ENCODE measurements at places on chromosomes 5 and 9.
A peak's percentile ranks its signal among the peaks of the same experiment; 100 is the strongest.

DNA sequence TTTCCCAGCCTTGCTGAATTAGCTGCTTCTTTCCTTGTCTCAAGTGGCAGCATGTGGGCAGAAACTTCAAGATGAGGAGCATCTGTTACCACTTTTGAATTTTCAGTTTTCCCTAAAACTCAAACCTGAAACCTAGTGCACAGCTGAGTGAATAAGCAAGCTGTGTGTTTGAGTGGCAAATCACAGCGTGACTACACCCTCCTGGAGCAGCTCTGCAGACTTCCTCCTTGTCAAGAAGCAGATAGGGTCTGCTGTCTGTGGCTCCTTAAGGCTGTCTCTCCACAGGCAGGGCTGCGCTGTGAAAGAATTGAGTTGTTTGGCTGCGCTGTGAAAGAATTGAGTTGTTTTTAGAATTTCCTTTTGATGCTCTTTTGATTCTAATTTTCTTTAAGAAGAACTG lies 179.7 kb upstream of the HAPLN1 start:
- DNase-seq = peak; percentile 57

DNA sequence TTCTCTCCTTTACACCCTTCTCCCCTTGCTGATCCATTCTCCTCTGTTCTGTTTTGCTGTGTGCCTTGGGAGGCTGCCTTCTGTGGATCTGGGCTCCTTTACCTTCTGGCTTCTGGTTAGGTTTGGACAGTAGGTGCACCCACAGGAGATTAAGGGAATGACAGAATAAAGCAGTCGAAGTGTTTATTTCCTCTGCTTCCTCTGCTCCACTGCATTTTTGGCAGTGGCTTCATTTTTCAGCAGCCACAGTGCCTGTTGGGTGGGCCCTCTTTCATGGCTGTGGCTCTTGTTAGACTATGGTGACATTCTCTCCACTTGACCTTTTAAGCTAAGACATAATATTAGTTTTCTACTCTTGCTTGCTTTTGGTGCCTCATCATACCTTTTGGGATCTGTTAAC lies 144.1 kb downstream of the CCDC171 start:
- DNase-seq = peak; percentile 37

DNA sequence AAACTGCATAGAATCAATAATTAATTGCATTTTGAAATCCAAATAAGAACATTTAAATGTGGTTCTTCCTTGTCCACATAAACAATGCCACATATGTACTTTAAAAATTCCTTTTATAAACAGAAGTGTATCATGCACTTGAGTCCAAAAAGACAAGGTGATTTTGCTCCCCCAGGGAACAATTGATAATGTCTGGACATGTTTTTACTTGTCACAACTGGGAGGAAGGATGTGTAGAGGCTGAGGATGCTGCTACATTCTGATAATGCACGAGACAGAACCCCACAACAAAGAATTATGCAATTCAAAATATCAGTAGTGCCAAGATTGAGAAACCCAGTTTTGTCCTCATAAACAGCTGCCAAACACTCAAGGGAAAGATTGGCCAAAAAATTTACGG lies 181.1 kb upstream of the ISL1 start:
- DNase-seq = no peak

DNA sequence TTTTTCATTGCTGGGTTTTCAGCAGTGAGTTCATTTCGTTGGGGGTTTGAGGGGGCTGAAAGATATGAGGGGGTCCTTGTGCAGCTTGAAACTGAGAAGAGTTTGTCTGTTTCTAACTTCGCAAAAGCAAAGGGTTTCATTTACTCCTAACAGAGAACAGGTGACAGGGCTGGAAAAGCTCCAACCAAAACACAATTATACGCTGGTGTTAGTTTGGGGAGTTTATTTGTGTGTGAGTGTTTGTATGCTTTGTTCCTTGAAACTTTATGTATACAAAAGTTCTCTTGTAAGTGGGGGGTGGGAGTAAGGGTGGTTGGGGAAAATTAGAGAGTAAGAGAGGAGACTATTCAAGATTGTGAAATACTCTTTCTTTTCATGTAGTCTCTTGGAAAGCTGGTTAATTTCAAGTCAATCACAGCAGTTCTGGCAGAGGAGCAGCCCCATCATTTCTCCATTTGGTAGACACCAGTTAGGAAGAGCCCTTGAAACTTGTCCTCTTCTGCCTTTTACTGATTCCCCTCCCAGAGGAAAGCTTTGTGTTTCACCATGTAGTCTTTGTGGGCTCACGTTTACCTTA lies 881 bp downstream of the TNFAIP8 start:
- DNase-seq = no peak

GRCh38 chr9:4508907-4509589 lies 18.8 kb downstream of the SLC1A1 start:
- DNase-seq = peak; percentile 90

- peak; percentile 53 for DNase-seq
Measured at GRCh38 chr9:4836676-4837075, 43.9 kb downstream of the RCL1 start.

DNA sequence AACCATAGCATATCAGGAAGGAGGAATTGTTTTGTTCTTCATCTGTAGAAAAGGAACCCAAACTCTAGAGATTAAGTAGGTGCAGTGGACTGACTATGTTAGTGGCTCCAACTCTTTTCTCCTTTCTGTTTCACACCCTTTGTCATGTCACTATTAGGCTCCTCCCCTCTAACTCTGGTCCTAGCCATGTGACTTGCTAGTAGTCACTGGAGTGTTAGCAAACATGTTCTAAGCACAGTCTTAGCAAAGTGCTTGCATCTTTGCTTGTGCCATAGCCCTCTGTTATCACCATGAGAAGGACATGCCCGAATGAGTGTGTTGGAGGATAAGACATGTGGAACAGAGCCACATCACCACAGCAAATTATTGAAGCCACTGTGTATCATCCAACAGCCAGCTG lies 55.4 kb upstream of the PPP3R2 start:
- no peak for DNase-seq

DNA sequence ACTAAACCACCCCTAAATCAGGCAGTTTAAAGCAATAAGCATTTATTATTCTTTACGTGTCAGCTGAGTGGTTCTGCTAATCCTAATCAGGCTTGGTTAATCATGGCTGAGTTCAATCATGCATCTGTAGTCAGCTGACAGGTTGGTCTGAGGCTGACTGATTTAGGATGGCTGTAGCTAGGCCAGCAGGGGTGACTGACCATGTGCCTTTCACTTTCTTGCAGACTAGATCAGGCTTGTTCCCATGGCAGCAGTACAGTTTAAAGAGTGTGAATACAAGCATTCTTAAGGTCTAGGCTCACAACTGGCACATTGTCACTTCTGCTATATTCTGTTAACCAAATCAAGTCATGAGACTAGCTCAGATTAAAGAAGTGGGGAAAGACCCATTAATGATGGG lies 16.1 kb upstream of the MPDZ start:
- DNase-seq = no peak

- peak; percentile 78 for DNase-seq
Measured at GRCh38 chr5:54217826-54218503, 92.4 kb downstream of the ARL15 start.
